Daoy (cell line): ENCODE measurements at places on chromosomes 5 and 9. TPM values are rescaled to one million over a fixed set of nuclear protein-coding genes. Genes with fewer than 3 reads are reported as not detected.

DOCK8 gene
- total RNA-seq = 1.0 and 1.3 TPM in 2 replicates

INSL6 gene
- not detected in 2 replicates for total RNA-seq

POLR3G gene
- 20.7 and 32.6 TPM in 2 replicates for total RNA-seq

TEX48 gene
- not detected in 2 replicates for total RNA-seq

MEF2C gene
- 3.0 and 5.2 TPM in 2 replicates for total RNA-seq

CDH12 gene
- total RNA-seq = 0.06 TPM in 1 of 2 replicates, not detected in the other

KIAA0825 gene
- 1.8 and 2.3 TPM in 2 replicates for total RNA-seq
